NCI-H1417 treated with DMSO at 0.1 percent for 48 hours (cell line): ENCODE measurements at places on chromosomes 3 and 15.

DNA sequence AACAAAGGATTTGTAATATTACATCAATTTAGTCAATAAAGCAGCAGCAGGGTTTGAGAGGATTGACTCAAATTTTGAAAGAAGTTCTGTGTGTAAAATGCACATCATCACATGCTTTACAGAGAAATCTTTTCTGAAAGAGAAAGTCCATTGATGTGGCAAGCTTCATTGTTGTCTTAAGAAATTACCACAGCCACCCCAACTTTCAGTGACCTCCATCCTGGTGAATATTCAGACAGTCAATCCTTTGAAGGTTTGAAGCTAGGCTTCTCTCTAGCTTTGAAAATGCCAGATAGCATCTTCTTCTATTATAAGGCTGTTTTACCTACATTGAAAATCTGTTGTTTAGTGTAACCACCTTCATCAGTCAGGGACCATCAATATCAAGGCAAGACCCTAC lies 51.8 kb upstream of the SETMAR start:
- no peak for DNase-seq

DNA sequence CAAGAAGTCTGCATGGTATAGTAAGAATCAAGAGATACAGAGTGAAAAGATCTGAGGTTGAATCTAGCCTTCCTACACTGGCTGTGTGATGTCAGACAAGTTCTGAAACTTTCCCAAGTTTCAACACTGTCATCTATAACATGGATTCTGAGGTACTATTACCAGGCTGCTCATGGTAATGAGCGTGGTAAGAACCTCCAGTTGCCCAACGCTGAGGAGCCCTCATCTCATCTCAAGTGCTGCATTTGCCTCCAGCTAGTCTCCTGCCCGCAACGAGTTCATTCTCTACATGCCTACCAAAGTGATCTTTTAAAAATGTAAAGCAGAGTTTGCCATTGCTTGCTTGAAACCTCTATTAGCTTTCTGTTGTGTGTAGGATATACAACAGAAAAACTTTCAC lies 168.1 kb downstream of the NEK11 start:
- no peak for DNase-seq

- no peak for DNase-seq
These were observed 120.8 kb downstream of the SLCO3A1 start for GRCh38 chr15:91974321-91974720.

- no peak for DNase-seq
These were observed 93.5 kb downstream of the TGFBR2 start for GRCh38 chr3:30699927-30700326.

DNA sequence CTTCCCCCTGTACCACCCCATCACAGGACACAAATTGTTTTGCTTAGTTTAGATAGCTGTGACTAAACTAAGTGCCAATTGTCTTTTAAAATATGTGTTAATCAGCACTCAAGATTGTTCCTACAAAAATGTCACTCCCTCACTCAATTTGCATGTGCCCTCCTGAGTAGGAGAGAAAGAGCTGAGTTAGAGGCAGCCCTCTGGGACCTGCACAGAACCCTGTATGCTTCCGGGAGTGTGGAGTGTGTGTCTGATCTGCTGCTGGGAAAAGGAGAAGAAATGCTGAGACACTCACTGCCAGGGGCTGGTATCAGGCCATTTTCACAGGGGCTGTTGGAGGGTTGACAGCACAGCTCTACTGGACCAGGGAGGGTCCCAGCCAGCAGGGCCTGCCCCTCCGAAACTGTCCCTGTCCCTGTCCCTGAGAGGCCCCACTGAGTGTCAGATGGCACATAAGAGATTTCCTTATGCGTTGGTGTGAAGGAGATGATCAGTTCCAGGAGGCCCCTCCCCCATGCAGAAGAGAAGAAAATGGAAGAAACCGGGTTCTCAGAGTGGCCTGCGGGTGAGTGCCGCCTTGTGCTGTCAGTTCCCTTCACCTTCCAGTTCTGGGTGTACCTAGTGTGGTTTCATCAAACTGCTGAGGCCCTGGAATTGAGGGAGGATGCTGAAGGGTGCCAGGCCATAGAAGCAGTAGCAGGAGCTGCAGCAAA lies 3.9 kb upstream of the B3GNT5 start:
- no peak for DNase-seq

- DNase-seq = no peak
These were observed 387 bp downstream of the GNB4 start for GRCh38 chr3:179450901-179451264.

- DNase-seq = no peak
These were observed 30.6 kb downstream of the CRTC3 start for GRCh38 chr15:90560229-90560776.

GRCh38 chr3:125624341-125624740 lies 29.0 kb upstream of the OSBPL11 start:
- no peak for DNase-seq
